Myocyte (in vitro differentiated cells): ENCODE measurements at places on chromosomes 12 and 14. TPM values are rescaled to one million over a fixed set of nuclear protein-coding genes. Genes with fewer than 3 reads are reported as not detected.

The GZMH gene
- total RNA-seq = not detected in 2 replicates

The SRGAP1 gene
- total RNA-seq = 2.1 and 2.3 TPM in 2 replicates

GRCh38 chr14:75849300-75849895 is 132.4 kb downstream of the TGFB3 start:
- no peak for DNase-seq

DNA sequence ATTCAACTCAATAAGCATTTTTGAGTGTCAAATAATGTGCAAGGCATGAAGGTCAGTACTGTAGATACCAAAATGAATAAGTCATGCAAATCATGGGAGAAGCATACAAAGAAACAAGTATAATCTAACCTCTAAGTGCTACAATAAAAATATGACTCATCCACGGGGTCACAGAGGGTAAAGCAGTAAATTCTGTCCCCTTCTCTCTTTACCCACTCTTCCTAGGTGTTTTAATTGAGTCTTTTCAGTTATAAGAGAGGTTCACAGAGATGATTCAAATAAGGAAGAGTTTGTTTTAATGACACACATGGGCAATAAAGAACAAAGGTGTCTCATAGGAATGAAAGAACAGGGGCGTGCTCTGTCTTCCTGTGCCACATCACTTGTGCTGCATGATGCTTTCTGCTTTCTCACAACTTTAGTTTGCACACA is 71.5 kb upstream of the DAAM1 start:
- DNase-seq = peak; percentile 29

GRCh38 chr12:25362646-25363045 is 111.9 kb upstream of the KRAS start:
- no peak for DNase-seq

GRCh38 chr12:131959116-131959515 is 9.4 kb downstream of the EP400 start:
- DNase-seq = peak; percentile 35

DNA sequence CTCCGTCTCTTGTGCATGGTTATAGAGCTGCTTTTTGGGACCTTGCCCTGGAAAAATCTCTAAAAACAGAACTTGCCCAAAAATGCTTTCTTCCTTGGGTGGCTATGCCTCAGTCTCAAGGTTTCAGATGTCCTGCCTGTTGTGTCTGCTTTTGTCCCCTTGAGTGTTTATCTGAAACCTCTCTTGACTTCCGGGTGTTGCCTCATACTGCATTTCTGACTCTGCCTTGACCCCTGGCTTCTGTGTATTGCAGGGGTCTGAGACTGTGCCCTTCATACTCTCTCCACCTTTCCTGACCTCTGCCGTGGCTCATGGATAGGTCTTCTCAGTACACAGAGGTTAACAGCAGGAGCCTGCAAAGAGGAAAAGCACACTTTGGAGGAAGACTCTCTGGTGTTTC is 124.8 kb upstream of the NTF3 start:
- DNase-seq = no peak

DNA sequence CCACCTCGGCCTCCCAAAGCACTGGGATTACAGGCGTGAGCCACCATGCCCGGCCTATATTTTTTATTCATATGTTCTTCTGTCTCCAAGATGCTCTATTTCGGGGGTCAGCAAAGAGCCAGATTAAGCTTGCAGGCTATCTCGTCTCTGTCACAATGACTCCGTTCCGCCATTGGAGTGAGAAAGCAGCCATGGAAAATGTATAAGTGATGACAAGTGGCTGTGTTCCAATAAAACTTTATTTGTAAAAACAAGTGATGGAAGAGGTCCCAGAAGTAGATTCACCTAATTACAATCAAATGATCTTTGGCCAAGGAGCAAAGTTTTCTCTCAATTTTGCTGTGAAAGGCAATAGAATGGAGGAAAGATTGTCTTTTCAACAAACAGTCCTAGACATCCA is 342.6 kb downstream of the MED13L start:
- no peak for DNase-seq

DNA sequence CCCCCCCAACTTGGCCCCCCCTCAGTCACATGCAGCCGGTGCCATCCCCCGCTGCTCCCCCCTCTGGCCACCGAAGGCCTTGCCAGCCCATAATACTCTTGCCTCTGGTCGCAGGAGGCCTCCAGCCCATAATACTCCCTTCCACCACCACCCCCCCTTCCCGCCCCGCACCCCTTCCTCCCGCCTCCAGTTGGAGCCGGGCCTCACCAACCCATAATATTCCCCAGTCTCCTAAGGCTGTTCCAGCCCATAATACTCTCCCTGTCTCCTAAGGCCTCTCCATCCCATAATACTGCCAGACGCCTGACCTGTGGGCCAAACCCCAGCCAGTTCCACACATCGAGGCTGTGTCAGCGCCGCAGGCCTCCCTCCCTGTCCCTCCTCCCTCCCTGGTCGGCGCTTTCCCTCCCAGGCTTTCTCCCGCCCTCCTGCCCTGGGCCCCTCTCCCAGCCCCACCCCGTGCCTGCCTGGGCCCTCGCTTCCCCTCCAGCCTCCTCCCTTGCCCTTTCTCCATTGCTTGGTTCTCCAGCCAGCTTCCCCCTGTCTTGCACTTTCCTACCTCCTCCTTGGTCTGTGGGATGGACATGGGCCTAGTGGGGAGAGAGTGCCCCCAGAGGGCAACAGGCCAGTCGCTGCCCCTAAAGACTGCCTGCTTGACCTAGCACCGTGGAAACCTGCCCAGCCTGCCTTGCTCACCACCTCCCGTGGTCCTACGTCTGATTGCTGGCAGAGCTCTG is 6.8 kb upstream of the CHD4 start:
- DNase-seq = peak; percentile 91

GRCh38 chr14:22200977-22201605 is 387.9 kb downstream of the DAD1 start:
- peak; percentile 29 for DNase-seq

GRCh38 chr14:24232645-24233537 is at the start of gene GMPR2:
TSS of gene GMPR2 (plus strand) at chr14:24232929. CDS start at chr14:24233254, 325 bp downstream.
- no peak for DNase-seq

- no peak for DNase-seq
Measured at GRCh38 chr14:24954037-24954699, 95.8 kb downstream of the STXBP6 start.

- DNase-seq = peak; percentile 64
Measured at GRCh38 chr12:45730348-45731189, 1.1 kb downstream of the ARID2 start.

GRCh38 chr14:90301122-90301521 is 30.6 kb downstream of the NRDE2 start:
- no peak for DNase-seq
